Esophagus (tissue), 2 donors: ENCODE measurements at places on chromosomes 4 and X. TPM values are rescaled to one million over a fixed set of nuclear protein-coding genes. Genes with fewer than 3 reads are reported as not detected.

ITM2A gene
- polyA plus RNA-seq: 2.2 TPM

TRO gene
- polyA plus RNA-seq: 6.0 TPM

CD40LG gene
- polyA plus RNA-seq: 0.19 TPM

FATE1 gene
- not detected for polyA plus RNA-seq
